ENCODE measurements at places on chromosomes 11 and 22.

- no peak for DNase-seq
Measured at GRCh38 chr22:43823353-43823908, 11.3 kb upstream of the EFCAB6 start.

DNA sequence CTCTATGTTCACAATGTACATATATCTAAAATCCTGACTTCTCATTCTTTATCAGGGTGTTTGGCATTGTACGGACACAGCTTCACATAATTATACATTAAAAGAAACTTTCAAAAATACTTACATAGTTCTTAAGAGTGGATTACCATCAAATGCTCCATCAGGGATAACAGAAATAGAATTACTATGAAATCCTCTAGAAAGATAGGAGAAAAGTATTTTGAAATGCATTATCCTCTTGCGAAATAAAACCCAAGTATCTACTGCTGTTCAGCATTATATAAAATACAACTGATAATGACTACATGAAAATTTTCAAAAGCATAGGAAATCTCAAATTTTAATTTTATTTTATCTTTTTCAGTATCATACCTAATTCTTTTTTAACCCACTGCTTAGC is 17.8 kb upstream of the CCDC34 start:
- no peak for DNase-seq

DNA sequence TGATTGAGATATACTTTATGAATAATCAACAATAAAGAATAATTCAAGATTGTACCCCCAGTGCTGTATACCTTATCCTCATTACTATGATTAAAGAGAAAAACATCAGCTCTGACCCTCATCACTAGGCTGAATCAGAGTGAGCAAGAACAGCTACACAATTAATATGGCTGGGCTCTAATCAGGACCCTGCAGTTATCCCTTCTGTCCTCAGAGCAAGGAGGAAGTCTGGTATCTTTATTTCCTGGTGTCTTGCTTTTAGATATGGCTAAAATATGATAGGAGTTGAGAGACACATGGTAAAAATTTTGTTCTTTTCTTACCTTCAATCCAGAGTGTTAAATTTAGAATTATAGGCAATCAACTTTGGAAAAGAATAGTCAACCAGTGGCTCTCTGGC is 28.6 kb upstream of the GAB2 start:
- no peak for DNase-seq

- DNase-seq, result no peak
Measured at GRCh38 chr11:117710211-117710610, 86.8 kb downstream of the DSCAML1 start.

DNA sequence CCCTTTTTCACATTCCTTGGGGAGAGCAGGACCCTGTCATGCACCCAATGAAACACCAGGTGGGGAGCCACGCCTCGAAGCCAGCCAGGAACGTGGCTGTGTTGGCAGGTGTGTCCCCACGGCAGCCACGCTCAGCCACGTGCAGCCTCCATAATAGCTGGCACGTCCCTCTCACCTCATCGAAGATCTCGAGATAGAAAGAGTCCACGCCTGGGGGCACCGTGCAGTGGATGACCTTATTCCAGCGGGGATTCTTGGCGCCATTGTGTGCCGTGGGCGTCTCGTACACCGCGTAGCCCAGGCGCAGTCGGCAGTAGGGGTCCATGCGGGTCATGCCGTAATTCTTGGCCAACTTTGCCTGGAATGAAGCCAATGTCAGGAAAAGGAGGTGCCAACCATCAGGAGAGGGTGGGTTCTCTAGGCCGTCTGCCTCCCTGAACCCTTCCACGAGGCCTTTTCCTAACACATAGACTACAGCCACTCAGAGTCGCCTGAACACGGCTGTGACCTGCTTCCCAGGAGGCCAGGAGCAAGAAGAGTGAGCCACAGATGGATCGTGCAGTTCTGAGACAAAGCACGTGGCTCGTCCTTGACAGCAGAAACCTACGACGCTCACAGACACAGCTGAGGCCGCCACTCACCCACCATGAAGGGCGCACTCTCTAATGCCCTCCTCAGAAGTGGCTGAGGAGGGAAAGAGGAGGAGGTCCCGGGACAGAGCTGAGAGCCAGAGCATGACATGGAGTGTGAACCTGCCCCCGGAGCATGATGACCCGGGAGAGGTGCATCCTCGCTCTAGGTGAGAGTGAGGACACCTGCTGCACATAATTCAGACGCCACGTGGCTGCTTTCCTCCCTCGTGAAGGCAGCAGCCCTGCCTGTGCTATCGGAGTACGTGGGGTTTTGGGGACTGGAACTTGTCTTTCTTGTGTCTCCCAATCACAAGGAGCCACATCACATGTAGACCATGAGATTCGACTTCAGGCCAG is 19.1 kb downstream of the TOLLIP start:
- no peak for DNase-seq

GRCh38 chr11:131750152-131750551 is 379.7 kb downstream of the NTM start:
- DNase-seq, result no peak

- DNase-seq, result no peak
Measured at GRCh38 chr11:44047931-44048431, at the start of gene ACCSL. Gene ACCSL (plus strand): TSS chr11:44047981. CDS start chr11:44048037, 56 bp downstream.

GRCh38 chr11:120510406-120511115 is 987 bp upstream of the GRIK4 start:
- no peak for DNase-seq

- no peak for DNase-seq
Measured at GRCh38 chr22:35458547-35459422, 58.8 kb downstream of the MCM5 start.

DNA sequence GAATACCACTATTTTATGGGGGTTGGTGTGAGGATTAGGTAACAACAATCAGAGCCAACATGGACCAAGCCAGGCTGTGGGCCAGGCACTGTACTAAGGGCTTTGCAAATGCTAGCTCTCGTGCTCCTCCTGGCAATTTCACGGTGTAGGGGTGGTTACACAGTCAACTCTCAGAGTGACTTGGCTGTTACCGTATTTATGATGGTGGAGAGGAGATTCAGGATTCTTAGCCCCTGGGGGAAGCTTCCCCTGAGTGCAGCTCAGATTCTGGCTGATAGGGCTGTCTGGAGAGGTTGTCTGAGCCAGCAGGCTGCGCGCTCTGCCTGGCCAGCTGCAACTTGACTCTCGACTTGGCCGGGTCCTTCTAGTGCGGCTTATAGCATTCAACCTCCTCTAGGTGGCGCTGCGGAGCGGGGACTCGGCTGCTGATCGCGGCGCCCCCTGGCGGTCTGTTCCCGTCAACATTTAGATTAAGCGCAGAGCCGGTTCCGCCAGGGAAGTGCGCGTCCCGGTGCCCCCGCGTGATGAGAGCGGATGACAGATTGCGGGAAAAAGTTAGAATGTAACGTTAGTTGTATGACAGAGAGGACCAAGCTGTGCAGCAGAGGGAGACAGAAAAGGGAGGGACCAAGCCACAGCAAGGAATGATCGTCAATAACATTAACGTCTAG is 4.5 kb upstream of the NCF4 start:
- DNase-seq, result peak; percentile 71

- DNase-seq, result no peak
Measured at GRCh38 chr22:18984564-18984963, 48.5 kb upstream of the PRODH start.

DNA sequence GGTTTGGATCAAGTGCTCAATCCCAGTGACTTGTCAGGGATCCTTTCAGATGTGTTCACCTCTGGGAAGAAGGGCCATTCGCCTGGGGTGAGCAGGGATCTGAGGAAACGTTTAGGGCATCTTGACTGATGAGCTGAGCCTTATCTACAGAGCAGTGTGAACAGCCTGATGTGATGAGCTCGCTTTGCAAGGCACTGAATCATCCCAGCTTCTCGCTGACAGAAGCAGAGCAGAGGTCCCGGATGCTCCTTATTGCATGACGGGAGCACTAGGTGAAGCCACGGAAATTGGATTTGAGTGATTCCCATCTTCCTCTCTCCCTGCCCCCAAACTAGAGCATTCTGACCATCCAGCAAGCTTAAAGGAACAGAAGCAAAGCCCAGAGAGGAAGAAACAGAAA is 46.5 kb downstream of the SEZ6L start:
- DNase-seq, result no peak

DNA sequence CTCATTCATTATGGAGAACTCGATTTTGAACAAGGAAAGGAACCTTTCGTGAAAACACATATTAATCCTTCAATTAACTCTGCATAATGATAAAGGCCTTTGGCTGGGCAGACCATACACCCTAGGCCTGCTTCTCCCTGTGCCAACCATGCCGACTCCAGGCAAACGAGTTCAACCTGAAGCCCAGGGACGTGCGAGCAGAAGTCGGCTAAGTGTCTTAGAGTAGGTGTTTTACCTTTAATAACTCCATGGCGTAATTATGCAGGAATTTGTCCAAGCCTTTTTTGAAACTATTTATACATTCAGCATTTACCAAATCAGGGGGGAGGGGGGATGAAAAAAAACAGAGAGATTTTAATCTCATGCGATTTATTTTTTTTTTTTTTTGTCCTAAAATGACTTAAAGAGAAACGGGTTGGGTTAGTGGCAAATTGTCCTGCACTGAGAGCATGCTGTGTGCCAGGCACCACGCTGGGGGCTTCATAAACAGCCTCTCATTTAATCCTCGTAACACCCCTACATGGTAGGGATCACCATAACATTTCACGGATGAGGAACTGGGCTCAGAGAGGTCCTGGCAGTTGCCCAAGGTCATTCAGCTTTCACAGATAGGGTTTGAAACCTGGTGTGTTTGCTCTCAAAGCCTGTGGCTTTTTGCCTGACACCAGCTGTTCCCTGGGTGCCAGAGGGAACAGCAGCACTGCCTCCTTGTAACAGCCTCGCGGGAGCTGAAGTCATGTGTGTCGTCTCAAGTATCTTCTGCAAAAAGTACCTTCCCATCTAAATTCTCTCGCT is 423.9 kb downstream of the MN1 start:
- DNase-seq, result no peak

GRCh38 chr11:13486926-13487660 is 8.7 kb downstream of the PTH start:
- peak; percentile 44 for DNase-seq

DNA sequence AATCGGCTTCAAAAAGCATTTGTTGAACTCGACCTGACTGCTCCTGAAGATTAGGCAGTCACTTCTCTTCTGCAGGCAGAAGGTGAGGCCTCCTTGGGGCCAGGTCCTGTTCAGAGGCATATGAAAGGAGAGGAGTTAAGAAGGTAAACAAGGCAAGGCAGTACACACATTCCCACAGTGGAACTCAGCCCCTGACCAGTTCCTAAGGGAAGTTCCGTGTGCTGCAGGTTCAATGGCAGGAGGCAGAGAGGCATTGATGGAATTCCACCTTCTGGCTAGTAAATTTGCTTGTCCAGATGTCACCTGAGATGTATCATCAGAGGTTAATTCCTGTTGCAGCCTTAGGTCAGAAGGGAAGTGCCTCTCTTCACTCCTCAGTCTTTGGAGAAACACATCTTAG is 337.0 kb upstream of the MTNR1B start:
- DNase-seq, result no peak

- no peak for DNase-seq
Measured at GRCh38 chr11:74138572-74138971, 32.2 kb downstream of the C2CD3 start.

DNA sequence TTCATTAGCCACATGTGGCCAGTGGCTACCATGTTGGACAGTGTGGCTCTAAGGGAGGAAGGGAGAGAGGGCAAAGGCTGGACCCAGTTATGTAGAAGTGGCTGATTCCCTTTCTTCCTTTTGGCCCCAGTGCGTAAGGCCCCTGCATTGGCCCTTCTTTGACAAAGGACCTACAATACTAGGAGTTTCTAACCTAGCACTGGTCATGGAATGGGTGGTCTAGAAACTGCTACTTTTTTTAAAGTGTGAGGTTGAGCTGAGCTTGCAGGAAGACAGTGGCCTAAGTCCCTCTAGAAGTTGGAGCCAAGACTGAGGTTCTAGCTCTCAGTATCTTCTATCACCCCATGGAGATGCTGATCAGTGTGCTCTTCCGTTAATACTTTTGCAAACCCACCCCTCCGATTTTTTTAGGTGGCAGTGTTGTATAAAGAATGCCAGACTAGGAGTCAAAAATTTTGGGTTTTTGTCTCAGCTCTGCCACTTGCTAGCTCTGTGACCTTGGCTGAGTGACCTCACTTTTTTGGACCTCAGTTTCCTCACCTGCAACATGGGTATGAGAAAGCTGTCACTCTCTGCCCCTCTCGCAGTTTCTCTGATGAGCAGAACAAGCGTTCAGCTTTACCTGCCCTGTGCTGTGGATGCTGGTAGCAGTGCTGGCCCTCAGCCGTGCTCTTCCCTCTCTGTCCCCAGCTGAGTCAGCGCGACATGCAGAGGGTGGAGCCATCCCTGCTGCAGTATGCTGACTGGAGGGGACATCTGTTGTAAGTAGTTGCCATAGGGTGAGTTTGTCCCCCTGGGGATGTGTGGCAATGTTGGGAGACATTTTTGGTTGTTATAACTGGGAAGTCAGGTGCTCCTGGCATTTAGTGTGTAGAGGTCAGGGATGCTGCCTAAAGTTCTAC is 6.9 kb downstream of the ACCS start:
- no peak for DNase-seq

GRCh38 chr22:49850959-49851802 is 2.5 kb upstream of the ZBED4 start:
- DNase-seq, result no peak

GRCh38 chr11:66316849-66317251 is at the start of gene CD248:
Gene CD248 (minus strand): TSS chr11:66317044. CDS start chr11:66317027, 17 bp downstream.
- no peak for DNase-seq

- peak; percentile 77 for DNase-seq
Measured at GRCh38 chr11:57639321-57640067, 10.2 kb downstream of the YPEL4 start.

DNA sequence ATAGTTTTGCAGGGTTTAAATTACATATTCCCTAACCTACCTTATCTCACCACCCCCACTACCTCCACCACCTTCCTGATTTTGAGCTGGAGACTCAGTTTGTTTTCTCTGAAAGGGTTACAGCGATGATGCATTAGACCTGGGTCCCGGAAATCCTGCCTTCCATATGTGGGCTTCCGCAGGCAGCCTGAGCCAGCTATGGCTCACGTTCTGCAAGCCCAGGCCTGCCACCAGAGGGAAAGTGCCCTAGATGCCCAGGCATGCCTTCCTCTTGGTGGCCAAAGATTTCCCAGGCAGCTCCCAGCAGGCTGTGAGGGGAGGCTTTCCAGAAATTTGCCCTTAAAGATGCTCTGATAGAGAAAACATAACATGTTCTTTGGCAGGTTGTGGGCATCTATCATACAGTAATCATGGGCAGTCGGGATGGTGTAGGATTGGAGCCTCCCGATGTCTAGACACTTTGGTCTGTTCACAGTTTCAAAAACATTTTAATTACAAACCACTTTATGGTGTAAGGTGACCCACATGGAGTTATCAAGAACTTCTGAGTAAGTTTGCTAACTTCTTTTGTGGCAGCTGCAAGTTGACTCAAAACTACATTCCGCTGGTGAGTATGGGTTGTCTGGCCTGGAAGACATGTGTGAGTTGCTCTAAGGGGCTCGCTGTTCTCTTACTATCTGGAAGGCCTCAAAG is 79.3 kb downstream of the MICAL2 start:
- no peak for DNase-seq

DNA sequence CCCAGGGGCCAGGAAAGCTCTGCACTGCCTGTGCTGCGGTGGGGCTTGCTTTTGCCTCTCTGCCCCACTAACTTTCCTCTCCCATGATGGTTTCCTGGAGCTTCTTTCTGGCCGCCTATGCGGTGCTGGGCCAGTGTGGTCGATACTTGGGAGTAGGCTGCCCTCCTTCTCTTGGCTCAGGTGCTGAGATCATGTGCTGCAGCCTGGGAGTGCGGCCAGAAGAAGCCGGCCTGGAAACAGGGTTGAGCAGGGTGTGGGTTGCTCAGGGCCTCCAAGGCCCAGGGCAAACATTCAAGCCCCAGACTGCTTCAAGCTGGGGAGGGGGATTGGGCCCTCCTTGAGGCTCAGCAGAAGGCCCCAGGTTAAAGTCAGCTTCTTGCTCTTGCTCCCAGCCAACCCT is 125.0 kb downstream of the NTM start:
- DNase-seq, result no peak

- DNase-seq, result no peak
Measured at GRCh38 chr11:46674463-46675287, 25.7 kb downstream of the ARHGAP1 start.

Measured in HAP-1 (cell line).